Lung microvascular endothelial cell (primary cell): ENCODE measurements at places on chromosomes 4 and X.

GRCh38 chr4:61431131-61431530 is 231.0 kb downstream of the ADGRL3 start:
- DNase-seq = no peak

DNA sequence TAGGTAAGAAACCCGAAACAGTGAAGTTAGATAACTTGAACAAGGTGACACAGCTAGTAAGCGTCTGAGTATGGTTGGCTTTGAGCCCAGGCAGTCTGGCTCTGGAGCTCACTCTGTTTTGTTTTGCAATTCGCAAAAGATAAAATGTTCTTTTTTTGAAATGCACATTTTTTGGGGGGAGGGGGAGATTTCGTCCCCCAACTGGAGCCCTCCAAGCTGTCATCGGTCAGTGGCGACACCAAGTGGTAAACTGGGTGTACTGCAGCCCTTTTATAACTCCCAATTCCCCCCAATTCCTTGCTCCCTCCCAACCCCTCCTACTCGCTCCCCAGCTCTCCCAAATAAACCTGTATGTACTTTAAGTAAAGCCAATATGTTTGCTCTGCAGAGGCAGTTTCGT is 2.8 kb upstream of the CLCN5 start:
- DNase-seq = peak; percentile 43

GRCh38 chr4:179601671-179602070 is 2159.4 kb upstream of the AGA start:
- DNase-seq = no peak

GRCh38 chrX:21398426-21398825 is 24.2 kb downstream of the CNKSR2 start:
- no peak for DNase-seq

- DNase-seq = no peak
These were observed 1989.0 kb downstream of the C4orf33 start for GRCh38 chr4:131084997-131085396.

DNA sequence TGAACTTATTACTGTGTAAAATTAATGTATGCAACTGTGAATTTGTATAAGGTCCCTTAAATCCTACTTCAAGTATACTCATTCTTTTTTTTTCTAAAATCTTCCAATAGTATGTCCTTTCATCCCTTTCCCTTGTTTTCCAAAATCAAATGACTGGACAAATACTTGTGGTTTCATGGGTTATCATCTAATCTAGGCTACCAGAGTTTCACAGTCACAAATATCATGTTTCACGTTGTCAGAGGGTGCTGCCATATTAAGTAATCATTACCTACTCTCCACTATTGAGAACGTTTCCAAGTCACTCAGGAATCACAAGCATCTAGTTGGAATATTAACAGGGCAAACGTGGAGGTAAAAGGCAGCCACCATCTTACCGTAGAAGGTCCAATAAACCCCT is 1235.0 kb upstream of the TENM3 start:
- no peak for DNase-seq

DNA sequence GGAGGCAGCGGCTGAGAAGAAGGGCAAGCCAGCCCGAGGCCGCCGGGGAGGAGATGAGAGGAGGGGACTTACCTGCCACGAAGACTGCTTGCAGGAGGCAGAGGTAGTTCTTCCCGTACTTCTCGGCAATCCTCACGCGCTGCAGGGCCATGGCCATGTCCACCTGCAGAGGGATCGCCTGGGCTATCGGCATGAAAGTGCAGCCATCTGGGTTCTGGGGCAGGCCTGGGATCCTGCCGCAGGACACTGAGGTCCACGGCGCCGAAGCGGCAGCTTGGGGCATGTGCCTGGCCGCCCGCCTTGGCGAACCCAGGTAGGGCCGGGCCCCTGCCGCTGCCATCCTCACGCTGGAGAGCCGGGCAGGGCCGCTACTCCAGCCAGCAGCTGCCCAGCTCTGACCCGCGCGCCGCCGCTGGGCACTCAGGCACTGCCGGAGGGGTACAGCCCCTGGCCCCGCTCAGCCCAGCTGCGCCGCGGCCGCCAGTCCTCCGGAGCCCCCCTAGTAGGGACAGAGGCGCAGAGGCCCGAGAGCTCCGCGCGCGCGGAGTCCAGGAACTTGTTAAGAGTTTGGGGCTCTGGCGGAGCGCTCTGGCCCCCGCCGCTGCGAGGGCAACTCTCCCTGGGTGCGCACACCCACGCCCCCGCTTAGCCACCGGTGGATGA is 16.0 kb downstream of the MCF2 start:
- peak; percentile 6 for DNase-seq

GRCh38 chrX:9486786-9487387 is 22.0 kb downstream of the TBL1X start:
- no peak for DNase-seq

- no peak for DNase-seq
These were observed 175.8 kb downstream of the COMMD8 start for GRCh38 chr4:47287735-47288134.

GRCh38 chr4:88158489-88159228 is at the start of gene ABCG2:
Gene ABCG2, minus strand, starts transcription at chr4:88158639. Its CDS starts 18,644 bp downstream, at chr4:88139995.
- no peak for DNase-seq

DNA sequence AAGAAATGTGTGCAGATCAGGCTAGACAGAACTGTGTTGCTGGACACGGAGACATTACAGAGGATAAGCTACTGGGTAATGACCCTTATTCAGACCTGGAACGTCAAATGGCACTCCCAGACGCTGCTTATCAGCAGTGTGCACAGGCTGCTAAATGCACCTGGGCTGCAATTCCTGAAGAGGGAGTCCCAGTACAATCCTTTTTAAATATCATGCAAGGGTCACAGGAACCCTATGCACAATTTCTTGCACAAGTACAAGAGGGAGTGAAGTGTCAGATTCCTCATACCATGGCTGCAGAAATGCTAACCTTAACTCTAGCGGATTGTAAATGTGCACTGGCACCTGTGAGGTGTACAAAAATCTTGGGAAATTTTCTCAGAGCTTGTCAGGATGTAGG is 16.9 kb downstream of the SPIN2B start:
- no peak for DNase-seq

DNA sequence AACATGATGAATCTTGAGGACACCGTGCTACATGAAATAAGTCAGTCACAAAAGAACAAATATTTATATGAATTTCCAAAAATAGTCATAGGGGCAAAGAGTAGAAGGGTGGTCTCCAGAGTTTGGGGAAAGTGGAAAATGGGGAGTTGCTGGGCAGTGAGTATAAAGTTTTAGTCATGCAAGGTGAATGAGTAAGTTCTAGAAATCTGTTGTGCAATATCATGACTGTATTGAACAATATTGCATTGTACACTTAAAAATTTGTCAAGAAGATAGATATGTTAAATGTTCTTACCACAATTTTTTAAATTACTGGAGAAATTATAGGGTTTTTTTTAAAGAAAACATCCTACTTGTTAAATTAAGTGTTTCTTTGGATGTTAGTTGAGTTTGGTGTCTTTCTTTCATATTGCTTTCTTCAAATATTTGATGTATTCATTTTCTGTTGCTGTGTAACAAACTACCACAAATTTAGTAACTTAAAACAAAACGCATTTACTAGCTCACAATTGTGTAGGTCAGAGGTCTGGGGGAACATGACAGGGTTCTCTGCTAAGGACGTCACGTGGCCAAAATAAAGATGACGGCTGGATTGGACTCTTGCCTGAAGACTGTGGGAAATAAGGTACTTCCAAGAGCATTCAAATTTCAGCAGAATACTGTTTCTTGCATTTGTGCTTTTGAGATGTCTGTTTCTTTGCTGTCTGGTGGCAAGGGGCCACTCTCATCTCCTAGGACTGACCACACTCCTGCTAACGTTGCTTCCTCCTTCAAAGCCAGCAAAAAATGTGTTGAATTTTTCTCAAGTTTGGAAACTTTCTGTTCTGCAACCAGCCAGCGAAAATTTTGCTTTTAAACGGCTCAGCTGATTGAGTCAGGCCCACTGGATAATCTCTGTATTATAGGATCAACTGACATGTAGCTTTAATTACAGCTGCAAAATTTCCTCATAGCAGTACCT is 76.7 kb downstream of the CPEB2 start:
- no peak for DNase-seq

DNA sequence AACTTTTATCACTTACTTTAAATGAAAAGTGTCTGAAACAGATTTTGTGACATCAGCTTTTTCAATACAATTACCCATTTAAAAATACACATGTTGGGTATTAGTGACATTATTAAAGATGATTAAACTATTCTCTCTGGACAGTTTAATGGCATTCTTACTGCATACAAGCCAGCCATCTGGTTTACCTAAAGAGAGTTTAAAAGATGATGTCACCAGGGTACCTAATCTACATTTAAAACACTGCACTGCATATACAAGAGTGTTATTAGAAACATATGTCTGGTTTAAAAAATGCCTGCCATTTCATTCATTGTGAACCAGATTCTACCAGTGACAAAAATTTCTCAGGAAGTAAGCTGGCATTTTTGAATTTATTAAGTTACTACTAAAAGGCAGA is 919.1 kb downstream of the ADGRL3 start:
- no peak for DNase-seq

- no peak for DNase-seq
These were observed 770.2 kb downstream of the FSTL5 start for GRCh38 chr4:161393602-161394001.

DNA sequence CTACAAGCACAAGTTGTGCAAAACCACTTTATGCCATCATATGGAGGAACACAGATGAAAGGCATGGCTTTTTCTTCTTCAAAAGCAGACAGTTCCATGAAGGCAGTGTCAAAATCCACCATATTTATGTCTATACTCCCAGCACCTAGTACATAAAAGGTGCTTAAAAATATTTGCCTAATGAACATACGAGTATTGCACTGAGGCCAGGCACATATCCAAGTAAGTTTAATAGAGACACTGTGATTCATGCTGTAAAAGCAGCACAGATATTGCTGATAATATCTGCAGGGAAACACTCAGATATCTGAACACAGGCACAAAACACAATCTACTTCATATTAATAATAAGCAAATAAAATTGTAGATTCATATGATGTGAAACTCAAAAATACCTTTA is 48.1 kb upstream of the CXCL8 start:
- no peak for DNase-seq

DNA sequence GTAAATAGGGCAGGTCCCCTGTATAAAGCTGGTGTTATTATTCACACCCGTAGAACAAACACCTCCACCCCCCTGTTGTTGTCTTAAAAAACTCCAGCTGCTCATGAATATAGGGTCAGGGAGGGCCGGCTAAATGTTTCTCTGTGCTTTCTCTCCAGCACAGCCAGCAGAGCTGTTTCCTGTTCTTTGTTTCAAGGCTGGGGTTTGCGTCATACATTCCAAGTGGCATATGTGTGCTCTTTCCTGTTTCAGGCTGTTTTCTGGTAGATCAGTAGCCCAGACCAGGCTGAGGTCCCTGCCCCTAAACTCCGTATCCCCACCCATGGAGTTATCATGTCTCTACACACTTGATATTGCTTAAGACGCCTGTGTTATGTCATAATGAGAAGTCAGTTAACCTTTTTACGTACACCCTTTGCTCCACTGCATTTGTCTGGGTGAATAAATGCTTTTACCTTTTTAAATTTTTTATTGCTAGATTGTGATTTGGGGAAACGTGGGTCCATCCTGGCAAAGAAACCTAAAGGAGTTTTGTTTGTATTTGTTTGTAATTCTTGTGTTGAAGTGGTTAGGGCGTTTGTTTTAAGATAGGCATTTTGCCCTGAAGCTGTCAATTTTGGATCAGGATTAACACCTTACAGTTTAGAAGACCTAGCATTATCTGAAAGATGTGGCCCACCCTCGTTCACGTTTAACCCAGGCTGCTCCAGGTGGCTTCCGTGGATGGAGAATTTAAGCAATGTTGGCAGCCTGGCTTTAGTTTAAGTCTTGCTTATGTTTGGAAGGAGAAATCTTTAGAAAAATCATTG is 3.3 kb downstream of the KLF3 start:
- DNase-seq = peak; percentile 93

DNA sequence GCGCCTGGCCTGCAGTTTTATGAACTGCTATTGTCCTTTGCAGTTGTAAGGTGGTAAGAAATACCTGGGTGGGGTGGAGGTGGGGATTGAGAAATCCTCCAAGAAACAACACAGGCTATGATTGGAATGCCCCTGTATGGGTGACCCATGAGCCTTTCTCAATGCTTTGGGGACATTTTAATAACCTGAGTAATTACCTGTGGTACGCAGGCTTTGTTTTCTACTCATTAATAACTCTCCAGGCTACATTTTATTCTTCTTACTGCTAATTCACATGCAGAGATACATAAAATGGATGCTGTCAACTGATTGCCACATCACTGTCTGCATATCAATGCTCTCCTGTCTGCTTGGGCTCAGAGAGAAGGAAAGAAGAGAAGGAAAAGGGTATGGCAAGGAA is 41.8 kb downstream of the PHEX start:
- no peak for DNase-seq

- peak; percentile 46 for DNase-seq
These were observed 46.4 kb downstream of the PRPS1 start for GRCh38 chrX:107674480-107675364.

- DNase-seq = no peak
These were observed 14.4 kb upstream of the KLHL5 start for GRCh38 chr4:39047681-39048080.

GRCh38 chrX:154517101-154517781 is 1.2 kb upstream of the FAM3A start:
- no peak for DNase-seq

DNA sequence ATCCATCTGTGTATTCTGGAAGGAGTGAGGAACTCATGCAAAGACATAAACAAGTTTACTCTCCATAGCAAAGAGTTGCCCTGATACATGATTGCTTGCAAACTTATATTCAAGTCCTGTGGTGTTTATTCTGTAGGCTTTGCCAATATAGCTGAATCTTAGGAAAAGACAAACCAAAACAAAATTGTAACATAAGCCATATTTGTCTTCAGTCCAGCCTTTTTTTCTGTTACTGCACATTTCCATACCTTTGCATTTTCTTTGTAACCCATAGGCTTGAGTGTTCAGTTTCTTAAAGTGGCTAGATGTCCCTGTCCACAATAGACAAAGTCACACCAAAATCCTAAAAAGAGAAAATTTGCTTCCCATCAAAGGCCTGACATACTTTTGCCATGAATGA is 120.4 kb downstream of the PPARGC1A start:
- DNase-seq = no peak

DNA sequence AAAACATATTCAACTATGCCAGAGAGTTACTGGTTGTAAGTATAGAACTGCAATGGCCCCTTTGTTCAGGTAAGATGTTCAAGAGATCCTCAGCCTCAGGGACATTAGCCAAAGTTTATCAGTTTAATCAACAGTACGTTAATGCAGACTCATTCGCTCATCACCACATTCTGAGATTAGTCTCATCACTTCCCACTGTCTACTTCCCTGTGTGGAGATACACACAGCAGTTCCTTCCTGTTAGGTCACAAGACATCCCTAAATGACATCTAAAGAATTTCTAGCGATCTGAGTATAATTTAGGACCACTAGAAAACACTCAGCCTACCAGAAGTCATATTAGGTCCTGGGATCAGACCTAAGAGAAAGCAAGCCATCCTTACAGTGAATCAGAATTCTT is 10.4 kb downstream of the SLC10A7 start:
- DNase-seq = peak; percentile 13

DNA sequence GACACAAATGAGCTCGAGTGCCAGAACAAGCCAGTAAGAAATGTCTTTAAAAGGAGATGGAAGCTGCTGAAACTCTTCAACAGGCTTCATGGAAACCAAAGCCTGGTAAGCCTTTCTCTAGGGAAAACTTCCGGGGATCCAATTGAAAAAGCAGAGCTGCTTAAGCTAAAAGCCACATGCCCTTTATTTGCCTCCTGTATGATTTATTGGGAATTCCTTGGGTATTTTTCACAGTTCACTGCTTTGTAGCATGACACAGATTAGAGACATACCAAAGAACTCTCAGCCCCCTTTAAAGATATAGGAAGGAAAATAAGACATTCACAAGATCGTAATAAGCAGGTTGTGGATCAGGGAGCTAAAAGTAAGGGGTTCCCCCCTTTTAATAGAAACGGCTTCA is 6.5 kb upstream of the ARHGAP6 start:
- DNase-seq = no peak
